Pulmonary artery endothelial cell (primary cell): ENCODE measurements at places on chromosomes 3 and 15. TPM values are rescaled to one million over a fixed set of nuclear protein-coding genes. Genes with fewer than 3 reads are reported as not detected.

Gene AGBL1
- total RNA-seq: not detected in 2 replicates

Gene MEIS2
- total RNA-seq: 53.1 and 106 TPM in 2 replicates

DNA sequence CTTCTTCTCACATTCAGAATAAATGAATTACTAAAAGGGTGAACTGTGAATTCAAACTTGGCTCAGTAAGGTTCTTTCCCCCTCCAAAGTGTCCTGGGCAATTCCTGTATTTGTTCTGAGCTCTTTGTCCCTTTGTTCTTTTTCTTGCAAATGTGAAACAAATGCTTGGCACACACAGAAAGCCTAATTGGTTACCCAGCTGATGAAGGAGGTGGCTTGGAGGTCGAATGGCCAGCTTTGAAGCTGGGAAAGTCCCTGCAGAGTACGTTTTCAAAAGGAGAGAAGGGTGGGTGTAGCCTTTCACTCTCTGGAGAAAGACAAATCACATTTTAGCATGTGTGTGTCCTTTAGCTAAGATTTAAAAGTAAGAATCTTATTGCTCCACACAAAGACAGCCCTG lies 154.4 kb downstream of the PEX5L start:
- DNase-seq: no peak

Gene NSMCE3
- 7.2 and 7.5 TPM in 2 replicates for total RNA-seq

DNA sequence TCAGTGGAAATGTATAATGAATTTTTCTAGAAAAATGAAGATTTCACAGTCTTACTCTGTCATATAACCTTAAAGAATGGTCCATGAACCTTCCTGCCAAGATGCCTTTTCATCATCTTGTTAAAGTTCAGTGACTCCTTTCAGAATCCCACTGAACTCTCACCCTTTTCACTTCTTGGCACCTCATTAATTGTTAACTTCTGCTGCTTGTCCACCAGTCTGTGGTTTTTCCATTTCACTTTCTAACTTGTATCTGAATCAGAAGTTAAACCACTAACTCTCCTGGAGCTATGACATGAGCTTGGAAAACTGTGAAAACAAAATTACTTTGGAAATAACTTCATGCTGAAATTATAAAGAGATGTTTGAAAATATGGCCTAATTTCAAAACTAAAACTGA lies 281.2 kb upstream of the ALCAM start:
- DNase-seq: no peak

Gene NOX5
- total RNA-seq: under 0.01 TPM in 1 of 2 replicates, not detected in the other

Gene SAMMSON
- not detected in 2 replicates for total RNA-seq

DNA sequence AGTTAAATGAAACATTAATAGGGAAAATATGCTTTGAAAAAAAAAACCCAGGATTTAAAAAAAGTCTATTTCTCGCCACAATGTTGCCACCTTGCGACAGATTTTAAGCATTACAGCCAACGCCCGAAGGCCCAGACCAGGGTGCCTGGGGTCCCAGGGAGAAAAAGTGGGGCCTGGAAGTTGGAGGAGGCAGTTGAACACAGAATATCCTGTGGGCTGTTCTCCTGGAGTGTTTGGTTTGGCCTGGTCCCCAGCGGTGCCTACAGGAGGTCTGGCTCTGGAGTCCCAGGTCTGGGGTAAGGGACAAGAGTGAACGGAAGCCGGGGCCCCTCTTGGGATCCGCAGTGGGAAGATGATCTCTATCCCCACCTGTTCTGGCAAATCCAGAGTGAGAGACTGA lies 3.4 kb downstream of the RNU6-1 start:
- DNase-seq: no peak

- no peak for DNase-seq
Observed at GRCh38 chr15:40911141-40911540, 16.9 kb downstream of the VPS18 start.

GRCh38 chr15:96354731-96355567 lies 24.4 kb downstream of the NR2F2 start:
- DNase-seq: no peak

- no peak for DNase-seq
Observed at GRCh38 chr15:37758412-37758811, 176.0 kb upstream of the TMCO5A start.

GRCh38 chr3:101633186-101633585 lies 43.7 kb downstream of the ZBTB11 start:
- DNase-seq: no peak

GRCh38 chr3:102887431-102887830 lies 452.6 kb downstream of the ZPLD1 start:
- DNase-seq: no peak

GRCh38 chr15:38145651-38146111 lies 107.0 kb upstream of the SPRED1 start:
- DNase-seq: no peak

DNA sequence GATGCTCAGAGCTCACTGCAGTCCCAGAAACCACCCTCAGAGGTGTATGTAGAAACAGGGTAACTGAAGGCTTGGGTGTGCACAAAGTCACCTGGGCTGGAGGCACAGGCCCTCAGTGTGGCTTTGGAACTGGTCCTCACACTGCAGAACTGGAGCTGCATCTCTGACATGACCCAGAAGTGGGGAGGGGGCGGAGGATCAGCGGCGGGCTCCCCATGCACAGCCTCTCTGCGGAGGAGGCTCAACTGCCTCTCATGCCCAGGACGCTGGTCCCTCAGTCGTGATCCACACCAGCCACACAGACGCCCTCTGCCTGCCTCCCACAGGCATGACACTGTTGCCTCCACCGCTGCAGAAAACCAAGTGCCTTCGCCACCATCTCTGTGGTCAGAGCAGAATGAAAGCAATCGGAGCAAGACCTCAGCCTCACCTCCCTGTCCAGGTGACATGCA lies 73.7 kb downstream of the TM2D3 start:
- DNase-seq: no peak

DNA sequence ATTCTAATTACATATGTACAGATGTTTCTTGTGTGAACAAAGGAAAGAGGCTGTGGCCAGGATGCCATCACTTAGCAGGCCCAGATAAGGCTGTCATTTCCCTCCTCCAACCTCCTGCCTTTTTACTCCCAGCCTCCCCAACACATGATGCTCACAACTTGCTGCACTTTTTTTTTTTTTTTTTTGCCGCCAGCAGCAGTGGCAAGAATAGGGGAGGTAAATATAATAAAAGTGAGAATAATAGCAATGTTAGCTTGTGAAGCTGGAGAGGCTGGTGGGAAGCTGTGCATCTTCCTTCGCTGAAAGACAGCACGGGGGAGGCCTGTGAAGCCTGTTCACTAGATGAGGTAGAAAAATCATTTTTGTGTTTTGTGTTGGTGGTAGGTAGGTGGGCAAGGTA lies 42.5 kb upstream of the MYO5C start:
- DNase-seq: no peak

- peak; percentile 70 for DNase-seq
Observed at GRCh38 chr3:190345027-190345821, 23.0 kb upstream of the CLDN1 start.

DNA sequence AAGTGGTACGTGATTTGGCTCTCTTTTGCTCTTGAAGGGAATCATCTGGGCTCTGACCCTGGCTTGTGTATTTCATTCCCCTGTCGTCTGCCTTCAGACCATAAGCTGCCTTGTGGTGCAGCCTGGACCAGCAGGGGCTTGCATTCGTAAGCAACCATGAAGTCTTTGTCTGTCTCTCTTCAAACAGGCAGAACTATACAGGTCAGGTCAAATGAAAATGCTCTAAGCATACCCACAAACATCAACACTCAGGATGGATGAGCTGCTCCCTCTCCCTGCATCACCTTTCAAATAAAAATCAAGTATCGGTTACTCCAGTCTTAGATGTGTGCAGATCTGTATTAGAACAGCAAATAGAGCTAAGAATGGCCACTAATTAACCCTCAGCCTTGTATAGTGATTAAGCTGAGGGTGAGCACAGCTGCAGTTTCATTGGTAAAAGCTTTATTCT lies 268.6 kb upstream of the UBE2E1 start:
- DNase-seq: no peak
